Stimulated activated CD4-positive, alpha-beta T cell treated with anti-CD3 and anti-CD28 coated beads, Interleukin-1b, Interleukin-23, amount 100 ng/mL, for 1 hour (primary cell): ENCODE measurements at places on chromosomes 6 and 20.

DNA sequence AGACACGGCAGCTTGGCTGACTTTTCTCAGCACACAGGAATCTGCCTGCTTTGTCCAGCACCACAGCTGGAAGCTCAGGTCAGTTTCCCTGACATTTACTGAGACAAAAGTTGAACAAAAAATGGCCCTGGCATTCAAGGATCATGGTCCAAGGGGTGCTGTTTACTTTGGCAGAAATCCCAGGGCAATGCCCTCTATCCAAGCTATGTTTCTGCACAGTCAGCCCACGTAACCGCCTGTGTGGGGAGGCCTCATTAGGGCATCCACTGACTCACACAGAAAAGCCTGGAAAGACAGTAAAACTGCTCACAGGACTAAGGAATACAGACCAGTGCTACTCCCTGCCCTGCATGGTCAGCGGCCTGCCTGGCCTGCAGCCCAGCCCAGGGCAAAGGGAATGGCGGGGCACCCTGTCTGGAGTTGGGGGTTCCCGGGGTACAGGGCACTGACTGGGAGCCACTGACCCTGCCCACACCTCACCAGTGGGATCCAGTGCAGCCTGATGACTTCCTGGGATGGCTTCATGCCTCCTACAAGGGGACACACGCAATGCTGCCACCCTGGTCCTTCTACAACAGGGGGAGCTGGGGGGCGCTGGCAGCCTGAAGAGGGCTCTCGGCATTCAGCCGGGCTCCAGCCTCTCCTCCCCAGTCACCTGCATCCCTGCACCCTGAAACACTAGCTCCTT is 77.1 kb downstream of the NINL start:
- DNase-seq, result no peak

DNA sequence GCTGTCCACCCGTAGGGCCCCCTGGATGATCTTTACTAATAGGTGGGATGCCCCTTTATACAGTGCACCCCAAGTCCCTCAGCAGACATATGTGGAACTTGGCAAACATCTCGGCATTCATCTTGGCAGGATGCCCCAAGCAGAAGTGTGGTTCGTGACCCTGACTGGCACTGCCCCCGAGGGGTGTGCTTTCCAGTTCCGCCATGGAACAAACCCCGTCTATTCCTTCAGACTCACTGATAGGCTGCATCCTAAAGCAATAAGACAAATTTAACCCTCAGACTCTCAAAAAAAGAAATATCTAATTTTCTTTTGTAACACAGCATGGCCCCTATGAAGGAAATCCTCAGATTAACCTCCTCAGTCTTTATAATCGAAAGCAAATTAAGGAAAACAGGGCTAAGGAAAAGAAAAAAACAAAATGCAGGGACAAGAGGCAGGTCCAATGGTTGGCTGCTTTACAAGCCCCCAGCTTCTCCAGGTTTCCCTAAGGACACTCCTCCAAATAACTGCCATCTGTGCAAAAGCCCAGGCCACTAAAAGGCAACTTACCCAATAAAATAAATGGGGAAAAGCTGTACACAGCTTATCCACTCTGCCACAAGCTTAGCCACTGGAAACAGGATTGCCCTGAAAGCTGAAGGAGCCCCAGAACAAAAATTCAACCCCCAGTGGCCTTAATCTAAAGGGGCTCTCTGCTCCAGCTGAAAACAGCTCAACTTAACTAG is 30.5 kb upstream of the RIPK1 start:
- no peak for DNase-seq

DNA sequence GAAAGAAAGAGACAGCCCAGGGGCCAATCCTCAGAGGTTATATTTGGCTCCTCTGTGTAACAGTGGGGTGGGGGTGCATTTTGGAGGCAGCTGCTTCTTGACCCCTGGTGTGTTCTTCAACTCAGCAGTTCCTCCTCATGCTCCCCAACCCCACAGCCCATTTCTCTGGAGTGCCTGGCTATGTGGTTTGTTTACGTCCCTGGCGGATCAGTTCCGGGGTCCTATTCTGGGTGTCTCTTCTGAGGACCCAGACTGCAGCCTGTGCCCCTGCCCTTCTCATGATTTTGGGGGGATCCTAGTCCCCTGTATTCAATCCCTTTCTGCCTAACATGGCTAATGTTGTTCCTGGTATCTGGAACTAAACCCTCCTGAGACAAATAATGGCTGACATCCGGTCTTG is 70.5 kb upstream of the SULF2 start:
- no peak for DNase-seq

GRCh38 chr6:122620902-122621301 is 10.7 kb downstream of the PKIB start:
- no peak for DNase-seq

DNA sequence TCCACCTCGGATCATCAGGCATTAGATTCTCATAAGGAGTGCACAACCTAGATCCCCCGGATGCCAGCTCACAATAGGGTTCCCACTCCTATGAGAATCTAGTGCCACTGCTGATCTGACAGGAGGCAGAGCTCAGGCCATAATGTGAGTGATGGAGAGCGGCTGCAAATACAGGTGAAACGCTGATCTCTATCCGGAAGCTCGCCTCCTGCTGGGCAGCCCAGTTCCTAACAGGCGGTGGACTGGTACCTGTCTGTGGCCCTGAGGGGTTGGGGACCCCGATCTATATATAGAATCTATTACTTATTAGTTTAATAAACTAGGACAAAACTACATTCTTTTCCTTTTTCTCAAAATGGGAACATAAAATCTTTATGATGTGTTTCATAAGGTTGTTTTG is 741.9 kb downstream of the RFPL4B start:
- no peak for DNase-seq

DNA sequence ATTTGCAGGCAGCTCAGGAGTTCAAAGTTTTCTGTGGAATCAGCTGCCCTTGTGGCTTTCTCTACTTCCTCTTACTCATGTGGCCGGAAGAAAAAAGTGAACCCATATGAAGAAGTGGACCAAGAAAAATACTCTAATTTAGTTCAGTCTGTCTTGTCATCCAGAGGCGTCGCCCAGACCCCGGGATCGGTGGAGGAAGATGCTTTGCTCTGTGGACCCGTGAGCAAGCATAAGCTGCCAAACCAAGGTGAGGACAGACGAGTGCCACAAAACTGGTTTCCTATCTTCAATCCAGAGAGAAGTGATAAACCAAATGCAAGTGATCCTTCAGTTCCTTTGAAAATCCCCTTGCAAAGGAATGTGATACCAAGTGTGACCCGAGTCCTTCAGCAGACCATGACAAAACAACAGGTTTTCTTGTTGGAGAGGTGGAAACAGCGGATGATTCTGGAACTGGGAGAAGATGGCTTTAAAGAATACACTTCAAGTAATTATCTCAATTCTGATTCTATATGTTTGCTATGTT is 1.1 kb downstream of the MGME1 start:
- DNase-seq, result no peak

DNA sequence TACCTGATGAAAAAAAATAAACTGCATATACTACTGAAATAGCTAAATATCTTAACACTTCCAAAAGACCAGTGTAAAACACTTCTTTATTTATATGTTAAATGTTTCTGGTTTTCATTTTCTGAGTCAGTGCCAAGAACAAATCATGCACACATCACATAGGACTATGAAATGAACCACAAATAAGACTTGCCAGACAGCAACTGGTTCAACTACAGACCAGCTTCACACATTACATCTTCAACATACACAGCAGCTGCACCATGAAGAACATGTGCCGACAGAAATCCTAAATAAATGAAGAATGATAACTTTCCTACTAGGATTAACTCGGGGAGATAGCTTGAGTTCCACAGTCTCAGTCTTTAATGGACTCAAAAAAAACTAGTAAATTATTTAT is 168.3 kb upstream of the STXBP5 start:
- no peak for DNase-seq

GRCh38 chr20:37880726-37881591 is 22.0 kb upstream of the VSTM2L start:
- DNase-seq, result no peak

- no peak for DNase-seq
These were observed 927 bp downstream of the IL20RA start for GRCh38 chr6:137043710-137044365.
